ENCODE measurements at places on chromosomes 3 and 15.

DNA sequence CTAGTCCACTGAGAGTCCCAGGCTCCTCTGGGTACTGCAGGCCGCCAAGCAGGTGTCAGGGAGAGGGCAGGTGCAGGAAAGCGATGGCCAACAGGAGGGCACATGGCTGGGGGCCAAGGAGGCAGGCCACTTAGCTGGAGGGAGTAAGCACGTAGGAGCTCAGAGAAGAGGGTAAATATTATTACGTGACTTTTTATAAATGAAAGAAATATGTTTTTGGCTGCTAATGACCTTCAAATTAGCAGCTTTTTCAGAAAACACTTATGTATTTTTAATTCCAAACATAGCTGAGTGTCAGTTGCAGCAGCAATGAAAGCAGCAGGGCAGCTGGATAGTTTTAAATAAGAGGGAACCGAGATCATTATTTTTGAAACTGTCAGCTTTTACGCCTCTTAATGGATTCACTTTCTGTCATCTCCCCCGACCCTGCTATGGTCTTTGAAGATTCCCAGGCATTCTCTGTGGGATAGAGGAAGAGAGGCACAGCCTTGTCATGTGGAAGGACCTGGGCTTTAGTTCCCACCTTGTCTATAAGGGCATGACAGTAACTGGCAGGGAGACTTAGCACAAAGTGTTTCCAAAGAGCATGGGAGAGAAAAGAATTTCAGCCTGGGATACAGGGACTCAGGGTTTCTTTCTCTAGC, 477.1 kb downstream of the EPHB1 start:
- no peak for DNase-seq

- DNase-seq, result no peak
Measured at GRCh38 chr3:168080499-168081170, 15.1 kb downstream of the GOLIM4 start.

DNA sequence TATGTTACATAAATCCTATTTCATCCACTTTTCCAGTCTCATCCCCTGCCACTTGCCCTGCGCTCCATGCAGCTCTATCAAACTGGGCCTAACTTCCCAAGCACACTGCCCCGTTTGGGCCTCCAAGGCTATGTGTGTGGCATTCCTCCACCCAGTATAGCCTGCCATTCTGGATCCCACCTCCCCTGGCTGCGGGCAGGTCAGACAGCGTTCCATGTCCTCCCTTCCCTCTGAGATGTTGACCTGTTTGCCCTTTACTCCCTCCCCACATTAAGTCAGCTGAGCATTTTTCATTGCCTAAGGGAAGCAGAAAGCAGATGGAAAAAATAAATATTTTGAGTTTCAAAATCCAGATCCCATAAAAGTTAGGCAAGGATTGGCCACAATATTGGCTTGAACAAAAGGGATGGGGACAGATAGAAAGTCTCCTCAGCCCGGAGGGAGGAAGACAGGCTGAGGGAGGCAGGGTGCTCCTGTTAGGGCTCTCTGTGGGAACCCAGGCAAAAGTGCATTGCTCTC, 73.3 kb downstream of the CYP19A1 start:
- no peak for DNase-seq

- no peak for DNase-seq
Measured at GRCh38 chr15:90561344-90562244, 31.9 kb downstream of the CRTC3 start.

- no peak for DNase-seq
Measured at GRCh38 chr3:64674591-64675076, 13.2 kb downstream of the ADAMTS9 start.

DNA sequence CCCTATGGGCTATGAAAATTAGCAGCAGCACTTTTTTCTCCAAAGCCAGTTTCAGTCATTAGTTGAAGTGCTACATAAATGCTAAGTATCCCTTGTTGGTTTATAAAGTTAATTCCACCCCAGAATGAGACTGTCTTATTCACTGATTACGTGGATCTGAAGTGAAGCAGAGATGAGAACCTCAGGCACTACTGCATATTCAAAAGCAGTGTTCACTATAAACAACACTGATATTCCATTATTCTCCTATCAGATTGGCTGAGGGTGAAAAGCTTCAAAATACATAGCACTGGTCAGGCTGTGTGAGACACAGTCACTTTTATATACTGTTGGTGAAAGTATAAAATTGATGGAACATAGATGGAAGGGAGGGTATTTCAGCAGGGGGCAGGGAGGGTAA, 395.7 kb upstream of the RARB start:
- no peak for DNase-seq

Measured in skeletal muscle cell (primary cell).